ENCODE measurements at places on chromosomes 5 and 9.

- no peak for DNase-seq
Measured at GRCh38 chr9:117809751-117810150, 105.5 kb downstream of the TLR4 start.

DNA sequence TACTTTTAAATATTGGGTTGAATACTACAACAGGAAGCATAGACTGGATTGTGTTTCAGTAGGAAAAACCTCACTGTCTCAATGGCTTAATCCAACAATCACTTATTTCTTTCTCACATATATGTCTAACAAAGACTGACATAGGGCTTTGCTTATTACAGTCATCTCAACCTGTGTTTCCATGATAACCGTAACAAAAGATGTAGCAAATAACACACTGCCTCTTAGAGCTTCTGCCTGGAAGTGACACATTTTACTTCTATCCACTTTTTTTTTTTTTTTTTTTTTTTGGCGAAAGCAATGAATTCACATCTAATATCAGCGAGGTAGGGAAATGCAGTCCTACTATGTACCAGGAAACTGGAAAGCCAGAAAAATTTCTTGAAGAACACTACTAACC, 204.9 kb upstream of the CDKN2B start:
- DNase-seq, result no peak

- DNase-seq, result no peak
Measured at GRCh38 chr9:113973963-113974413, 97.9 kb downstream of the ZNF618 start.

- peak; percentile 15 for DNase-seq
Measured at GRCh38 chr5:168377525-168377924, 86.1 kb downstream of the WWC1 start.

- no peak for DNase-seq
Measured at GRCh38 chr9:115653171-115653606, 500.4 kb upstream of the PAPPA start.

DNA sequence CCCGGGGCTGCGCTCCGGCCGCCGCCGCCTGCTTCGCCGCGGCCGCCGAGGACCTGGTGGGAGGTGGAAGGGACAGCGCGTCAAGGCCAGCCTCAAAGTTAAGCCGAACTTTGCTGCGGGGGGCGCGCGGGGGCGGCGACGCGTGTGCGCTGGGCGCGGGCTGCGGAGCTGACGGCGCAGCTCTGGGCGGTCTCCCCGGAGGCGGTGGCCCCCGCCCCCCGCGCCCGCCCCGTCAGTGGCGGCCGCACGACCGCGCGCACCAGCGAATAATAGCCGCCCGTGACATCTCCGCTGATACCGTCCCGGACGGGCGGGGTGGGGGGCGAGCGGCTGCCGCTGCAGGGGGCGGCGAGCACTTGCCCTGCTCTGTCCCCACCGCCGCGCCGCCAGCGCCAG, 579 bp upstream of the FAM78A start:
- peak; percentile 51 for DNase-seq

DNA sequence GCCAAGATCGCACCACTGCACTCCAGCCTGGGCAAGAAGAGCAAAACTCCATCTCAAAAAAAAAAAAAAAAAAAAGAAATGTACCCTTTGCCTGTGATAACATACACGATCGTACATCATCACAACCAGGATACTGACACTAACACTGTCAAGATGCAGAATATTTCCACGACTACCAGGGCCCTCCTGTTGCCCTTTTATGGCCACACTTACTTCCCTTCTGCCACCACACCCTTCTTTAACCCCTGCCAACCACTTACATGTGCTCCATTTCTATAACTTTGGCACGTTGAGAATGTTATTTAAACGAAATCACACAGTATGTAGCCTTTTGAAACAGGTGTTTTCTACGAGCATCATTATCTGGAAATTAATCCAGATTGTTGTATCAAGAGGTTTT, 69.0 kb upstream of the OTULINL start:
- no peak for DNase-seq

DNA sequence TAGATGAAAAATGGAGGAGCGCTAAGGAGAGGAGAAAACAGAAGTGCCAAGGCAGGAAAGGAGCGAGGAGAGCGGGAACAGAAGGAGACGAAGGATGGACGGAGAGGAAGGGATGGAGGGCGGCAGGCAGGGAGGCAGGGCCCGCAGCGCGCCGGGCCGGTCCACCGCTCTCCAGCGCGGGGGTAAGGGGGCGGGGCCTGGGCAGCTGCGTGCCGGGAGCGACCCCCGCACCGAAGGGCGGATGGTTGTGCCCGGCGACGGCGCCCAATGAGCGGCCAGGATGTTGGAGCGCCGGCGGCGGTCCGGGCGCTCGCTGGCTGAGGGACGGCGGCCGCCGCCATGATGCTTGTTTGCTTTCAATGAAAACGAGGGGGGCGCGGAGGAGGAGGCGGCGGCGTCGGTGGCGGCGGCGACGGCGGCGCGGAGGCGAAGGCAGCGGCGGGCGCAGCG, at the start of gene CNOT6:
Gene CNOT6, plus strand, starts transcription at position 320 of the 450 bp plus-strand sequence. CDS start 34,898 bp downstream, outside the sequence.
- peak; percentile 93 for DNase-seq

- no peak for DNase-seq
Measured at GRCh38 chr9:110744715-110745384, 76.3 kb downstream of the MUSK start.

DNA sequence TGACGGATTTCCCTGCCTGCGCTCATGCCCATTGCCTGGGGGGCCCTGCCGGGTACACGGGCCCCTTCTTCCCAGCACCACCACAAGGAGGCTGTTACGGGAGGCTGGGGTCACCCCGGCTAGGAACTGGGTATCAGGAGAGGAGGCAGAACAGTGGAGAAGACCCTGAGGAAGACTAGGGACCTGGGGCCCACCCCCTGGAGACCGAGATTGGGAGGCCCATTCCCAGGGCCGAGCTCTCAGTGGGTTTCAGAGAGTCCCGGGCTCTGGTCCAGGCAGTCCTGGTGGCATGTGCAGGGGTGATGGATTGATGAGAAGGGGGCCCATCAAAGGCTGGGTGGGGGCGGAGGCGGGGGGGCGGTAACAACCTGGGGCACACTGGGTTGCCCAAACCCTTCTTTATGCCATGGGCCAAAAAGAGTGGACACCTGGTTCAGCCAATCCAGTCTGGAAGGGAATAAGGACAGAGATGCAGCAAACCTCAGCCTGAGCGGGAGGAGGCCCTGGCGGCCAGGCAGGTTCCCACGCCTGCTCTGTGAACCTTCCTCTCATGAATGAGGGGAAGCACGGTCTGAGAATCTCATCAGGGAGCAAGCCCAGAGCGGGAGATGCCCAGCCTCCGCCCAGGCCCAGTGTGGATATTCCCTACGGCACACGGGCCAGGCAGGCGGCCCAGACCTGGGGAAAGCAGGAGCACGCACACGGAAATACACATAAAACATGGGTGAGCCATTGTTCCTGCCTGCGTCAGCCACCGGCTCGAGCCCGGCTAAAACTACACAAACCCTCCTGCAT, 785 bp upstream of the P4HA2 start:
- DNase-seq, result no peak

GRCh38 chr9:34085581-34086500, 37.2 kb upstream of the UBAP2 start:
- no peak for DNase-seq

DNA sequence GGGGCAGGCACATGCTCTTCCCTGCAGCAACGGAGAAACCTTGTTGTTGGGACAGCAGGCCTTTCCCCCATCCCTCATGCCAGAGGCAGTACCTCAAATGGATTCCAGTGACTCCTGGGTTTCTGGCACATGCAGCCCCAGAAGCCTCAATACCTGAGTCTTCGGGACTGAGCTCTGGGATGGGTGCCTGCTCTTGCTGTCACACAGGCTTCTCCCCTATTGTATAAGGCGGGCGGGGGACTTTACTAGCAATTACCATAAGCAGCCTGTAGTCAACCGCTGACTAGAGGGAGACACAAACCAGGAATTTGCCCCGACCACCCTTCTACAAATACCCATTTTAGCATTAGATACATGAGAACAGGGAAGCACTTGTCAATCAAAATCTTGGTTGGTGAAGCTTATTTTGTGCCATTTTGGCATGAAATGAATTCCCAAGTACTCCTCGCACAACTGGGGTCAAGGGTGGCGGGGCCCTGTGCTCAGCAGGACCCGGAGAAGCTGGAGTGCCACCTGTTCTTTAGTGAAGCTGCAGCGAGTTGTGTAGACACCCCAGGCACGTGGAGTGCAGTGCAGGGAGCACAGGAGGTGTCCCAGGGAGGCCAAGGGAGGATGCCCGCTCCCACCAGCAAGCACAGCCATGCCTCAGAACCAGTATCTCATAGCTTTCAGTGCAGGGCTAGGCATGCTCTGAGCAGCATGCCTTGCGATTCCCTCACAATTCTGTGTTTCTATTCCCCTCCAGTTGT, 21.2 kb downstream of the S1PR3 start:
- no peak for DNase-seq

GRCh38 chr9:114314881-114315722, 7.8 kb upstream of the ORM1 start:
- DNase-seq, result no peak

- DNase-seq, result no peak
Measured at GRCh38 chr9:35257986-35258659, 96.3 kb downstream of the UNC13B start.

GRCh38 chr5:95838001-95838520, 15.5 kb upstream of the GLRX start:
- DNase-seq, result no peak

DNA sequence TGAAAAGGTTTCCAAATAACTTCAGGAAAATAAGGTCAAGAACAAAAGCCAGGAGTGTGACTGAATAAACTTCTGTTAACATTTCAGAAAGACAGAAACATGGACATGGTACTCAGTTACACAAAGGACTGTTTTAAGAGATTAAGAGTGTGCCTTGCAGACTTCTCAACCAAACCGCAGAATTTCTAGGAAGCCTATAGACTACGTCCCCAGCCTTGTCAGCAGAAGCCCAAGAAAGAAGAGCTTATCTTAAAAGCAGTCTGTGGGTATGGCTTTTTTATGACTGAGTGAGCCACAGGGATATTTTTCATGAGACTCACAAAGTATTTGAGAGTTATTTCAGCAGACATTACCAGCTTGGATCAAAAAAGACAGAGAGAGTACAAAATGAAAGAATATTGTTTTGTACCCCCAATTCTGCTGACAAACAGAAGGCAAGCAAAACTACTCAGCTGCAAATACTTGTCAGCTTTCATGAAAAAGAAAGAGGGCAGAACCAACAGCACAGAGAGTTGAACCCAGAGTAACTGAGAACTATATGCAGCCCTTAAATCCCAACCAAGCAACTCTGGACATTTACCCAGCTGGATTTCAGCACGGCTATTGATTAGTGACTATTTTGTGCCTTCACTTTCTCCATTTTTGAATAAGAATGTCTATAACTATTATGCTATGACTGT, 711.0 kb upstream of the CTNND2 start:
- peak; percentile 56 for DNase-seq

- no peak for DNase-seq
Measured at GRCh38 chr5:129899454-129899853, 4.8 kb upstream of the CHSY3 start.

GRCh38 chr5:87051502-87052113, 216.1 kb upstream of the RASA1 start:
- DNase-seq, result no peak

- no peak for DNase-seq
Measured at GRCh38 chr9:70479880-70480291, 65.4 kb upstream of the KLF9 start.

DNA sequence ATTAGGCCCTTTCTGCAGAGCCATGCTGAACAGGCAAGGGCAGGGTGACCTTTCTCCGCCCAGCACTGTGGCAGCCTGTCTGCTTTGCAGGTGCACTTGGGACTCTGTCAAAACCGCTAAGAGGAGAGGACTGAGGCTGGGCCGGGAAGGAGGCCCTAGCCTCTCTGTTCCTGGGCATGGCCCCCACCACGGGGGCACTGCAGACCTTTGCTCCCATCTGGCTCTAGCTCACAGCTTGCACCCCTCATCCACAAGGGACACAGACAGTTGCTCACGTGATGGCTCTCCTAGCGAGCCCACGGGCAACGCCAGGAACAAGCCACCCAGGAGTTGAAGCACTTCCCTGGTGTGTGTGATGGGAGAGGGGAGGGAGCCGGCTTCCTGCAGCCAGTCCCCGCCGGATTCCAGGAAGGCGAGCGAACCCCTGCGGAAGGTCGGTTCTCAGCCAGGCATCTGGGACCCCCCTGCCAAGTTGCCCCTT, 43.0 kb upstream of the FCN1 start:
- DNase-seq, result no peak

Data from DND-41 (cell line).